ENCODE measurements at places on chromosomes 7 and 10.

DNA sequence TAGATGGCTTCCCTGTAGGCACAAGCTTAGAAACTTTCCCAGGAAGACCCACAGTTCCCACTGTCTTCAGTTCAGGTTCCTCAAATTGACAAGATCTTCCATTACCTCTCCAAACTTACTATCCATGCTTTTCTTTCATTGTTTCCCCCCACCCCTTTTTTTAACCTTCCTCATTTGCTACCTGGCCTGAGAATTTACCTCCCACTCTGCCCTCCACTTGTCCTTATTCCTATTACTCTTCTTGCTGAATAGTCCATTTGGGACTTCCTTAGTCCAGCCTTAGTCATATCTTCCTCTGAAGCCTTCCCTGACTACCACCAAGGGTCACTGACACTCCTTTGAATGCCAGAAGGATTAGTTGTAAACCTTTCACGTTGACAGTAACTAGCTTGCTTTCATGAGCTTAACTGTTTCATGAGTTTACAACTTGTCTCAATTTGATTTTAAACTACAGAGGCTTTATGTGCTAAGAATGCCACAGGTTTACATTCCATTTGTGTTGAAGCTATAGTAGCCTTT, 1.2 kb upstream of the CALU start:
- no peak for DNase-seq

- no peak for DNase-seq
These were observed 35.5 kb upstream of the PPIF start for GRCh38 chr10:79311581-79312407.

GRCh38 chr7:88042157-88042556, 108.1 kb downstream of the ADAM22 start:
- no peak for DNase-seq

GRCh38 chr7:113368256-113368655, 249.9 kb upstream of the SMIM30 start:
- no peak for DNase-seq

DNA sequence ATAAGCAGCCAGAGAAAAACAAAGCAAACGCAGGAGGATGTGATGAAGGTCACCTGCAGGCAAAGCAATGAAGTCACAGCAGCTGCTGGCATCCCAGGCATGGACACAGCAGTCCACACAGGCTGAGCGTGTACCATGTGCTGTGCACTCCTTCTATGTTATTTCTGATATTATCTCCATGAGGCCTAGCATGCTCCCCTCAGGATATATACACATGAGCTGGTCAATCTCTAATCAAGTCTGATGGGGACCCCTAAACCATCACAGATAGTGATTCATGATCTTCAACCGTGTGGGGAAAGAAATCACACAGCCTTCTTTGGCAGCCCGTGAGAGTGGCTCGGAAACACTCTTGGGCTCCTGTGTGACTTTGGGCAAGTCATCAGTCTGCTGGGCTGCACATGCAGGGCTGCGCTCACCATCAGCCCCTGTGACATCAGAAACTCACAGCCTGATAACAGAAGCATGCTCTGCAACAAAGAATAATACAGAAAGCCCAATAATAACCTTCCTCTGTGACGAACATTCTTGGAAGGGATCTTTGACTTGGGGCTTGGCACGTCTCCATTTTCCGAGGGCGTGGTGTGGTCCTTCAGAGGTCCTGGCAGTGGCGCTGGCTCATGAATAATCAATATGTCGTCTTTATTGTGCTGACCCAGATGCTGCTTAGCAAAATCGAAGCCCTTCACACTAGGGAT, 83.0 kb upstream of the ATP6V0A4 start:
- no peak for DNase-seq

- DNase-seq = no peak
These were observed 162.0 kb upstream of the PRPS1L1 start for GRCh38 chr7:18189500-18190126.

- no peak for DNase-seq
These were observed 9.7 kb upstream of the ADAMTS14 start for GRCh38 chr10:70662362-70663220.

DNA sequence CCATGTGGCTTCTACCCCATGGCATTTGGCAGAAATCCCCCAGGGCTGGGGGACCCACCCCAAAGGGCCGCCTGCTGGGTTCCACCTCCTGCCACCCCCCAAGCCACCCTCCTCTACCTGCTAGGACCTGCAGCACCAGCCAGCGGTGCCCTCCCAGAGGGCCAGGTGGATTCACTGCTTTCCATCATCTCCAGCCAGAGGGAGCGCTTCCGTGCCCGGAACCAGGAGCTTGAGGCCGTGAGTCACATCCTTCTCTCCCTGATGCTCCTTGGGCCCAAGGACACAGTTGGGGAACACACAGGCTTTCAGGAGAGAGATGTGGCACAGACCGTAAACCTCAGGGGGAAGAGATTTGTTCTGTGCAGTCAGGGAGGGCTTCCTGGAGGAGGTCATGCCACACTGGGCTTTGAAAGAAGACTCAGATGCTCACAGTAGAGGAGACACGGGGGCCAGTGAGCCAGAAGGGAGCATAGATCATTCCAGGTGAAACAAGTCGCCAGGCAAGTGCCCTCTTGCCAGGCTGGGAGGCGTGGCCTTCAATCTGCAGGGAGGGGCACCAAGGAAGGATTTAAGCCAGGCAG, 11.5 kb upstream of the SH2B2 start:
- DNase-seq = no peak

- peak; percentile 15 for DNase-seq
These were observed 55.8 kb downstream of the FAM53B start for GRCh38 chr10:124688386-124688785.

- DNase-seq = no peak
These were observed 176.8 kb downstream of the KIAA1217 start for GRCh38 chr10:24385776-24386175.

DNA sequence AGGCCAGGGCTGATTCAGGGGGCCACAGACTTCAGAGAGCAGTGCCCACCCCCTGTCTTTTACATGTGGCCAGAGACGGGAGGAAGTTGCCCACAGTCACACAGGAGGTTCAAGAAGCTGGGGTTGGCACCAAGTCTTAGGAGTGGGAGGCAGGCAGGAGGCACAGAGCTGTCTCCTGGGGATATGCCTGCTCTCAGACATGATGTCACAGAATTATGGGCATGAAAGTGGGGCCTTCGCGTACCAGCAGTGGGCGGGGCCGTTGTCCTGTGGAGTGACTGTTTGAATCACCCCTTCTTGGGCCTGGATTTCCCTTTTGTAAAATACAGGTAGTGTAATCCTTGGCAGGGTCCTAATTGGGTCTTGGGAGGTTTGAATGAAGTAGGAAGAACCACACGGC, 81.2 kb upstream of the PPIF start:
- no peak for DNase-seq

DNA sequence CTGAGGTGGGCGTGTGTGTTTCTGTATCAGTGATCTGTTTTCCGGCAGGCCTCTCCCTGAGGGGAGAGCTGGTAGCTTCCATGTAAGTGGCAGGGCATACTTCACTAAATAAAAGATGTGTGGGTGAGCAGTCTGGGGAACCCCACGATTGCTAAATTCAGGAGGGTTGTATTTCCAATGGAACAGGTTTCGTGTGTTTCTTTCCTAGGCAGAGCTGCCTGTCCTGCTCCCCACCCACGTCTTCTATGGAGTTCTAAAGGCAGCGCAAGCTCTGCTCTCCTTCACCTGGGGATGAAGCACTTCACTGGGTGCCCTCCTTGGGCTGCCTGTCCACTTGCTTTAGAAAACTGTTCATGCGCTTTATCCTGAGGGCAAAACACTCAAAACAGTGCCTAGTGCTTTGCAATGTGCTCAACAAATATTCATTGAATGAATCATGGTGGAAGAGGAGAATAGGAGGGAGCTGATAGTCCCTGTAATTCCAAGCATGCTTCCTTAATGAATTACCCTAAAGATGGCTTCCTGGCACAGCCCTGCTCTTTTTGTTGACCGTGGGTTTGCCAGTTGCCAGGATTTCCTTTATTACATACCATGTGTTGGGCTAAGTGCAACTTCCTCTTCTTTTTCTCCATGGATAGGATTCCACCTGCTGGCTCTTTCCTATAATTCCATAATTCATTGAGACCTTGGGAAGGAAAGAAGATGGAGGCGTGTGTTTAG, 50.6 kb upstream of the SRPK2 start:
- no peak for DNase-seq

GRCh38 chr10:79331709-79332108, 15.6 kb upstream of the PPIF start:
- peak; percentile 90 for DNase-seq

DNA sequence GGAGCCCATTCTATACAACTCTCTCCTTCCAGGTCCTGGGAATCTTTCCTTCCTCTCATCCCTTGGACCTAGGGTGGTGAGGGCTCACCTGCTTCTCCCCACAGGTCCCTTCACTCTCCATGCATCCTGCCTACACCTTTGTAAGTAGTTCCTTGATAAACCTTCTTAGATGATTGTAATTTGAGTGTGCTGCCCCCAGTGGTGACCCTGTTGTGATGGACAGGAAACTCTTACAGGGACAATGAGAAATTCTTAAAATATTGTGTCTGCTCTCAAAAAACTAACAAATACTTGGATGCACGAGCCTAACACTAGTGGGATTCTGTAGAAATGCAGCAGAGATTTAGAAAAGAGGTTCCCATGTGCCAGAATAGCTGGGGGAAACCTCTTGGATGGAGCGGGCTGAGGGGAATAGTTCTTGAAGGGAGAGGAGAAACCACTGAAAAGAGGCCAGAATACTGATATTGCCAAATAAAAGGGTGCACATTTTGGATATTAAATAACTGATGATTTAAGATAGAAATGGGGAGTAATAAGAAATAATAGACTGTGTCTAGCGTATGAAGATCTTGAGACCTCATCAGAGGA, 6.7 kb upstream of the PAXIP1 start:
- DNase-seq = no peak

DNA sequence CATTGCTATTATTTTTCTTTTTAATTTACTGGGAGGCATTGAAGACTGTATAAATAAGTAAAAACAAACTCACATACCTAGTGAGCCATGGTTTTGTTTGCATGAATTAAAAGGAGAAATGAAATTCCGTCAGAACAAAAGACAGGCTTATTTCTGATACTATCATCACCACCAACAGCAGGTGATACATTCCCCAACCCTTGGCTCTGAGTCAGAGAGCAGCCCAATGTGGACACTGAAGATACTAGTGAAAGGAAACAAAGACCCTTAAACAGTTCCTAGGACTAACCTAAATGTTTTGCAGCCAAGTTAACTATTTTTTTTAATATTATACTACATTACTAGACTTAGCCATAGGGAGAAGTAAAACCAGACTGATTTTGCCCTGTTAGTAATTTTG, 31.6 kb downstream of the CHRM2 start:
- no peak for DNase-seq

GRCh38 chr7:25396668-25397067, 168.4 kb upstream of the NPVF start:
- no peak for DNase-seq

GRCh38 chr10:32046151-32046550, 10.1 kb downstream of the KIF5B start:
- no peak for DNase-seq

GRCh38 chr7:33705333-33705833, 200.0 kb upstream of the BMPER start:
- DNase-seq = no peak

GRCh38 chr7:46478046-46478445, 557.0 kb upstream of the IGFBP3 start:
- no peak for DNase-seq

GRCh38 chr10:102814453-102814871, 22.8 kb downstream of the CYP17A1 start:
- DNase-seq = no peak

DNA sequence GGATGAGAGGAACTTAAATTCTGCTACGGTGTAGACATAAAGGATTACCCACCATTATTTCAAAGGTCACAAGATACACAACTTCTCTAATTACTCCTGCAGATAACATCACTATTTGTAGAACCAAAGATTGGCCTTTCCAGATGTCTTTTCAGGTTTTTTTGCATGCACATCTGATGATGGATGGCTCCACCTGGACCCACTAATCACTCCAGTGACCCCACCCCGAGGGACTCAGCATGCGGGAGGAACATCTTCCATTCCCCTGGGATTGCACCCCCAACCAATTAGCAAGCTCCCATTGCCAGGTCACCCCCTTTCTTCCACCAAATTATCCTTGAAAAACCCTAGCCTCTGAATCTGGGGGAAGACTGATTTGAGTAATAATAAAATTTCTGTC, 608.9 kb downstream of the CNTNAP2 start:
- DNase-seq = no peak

DNA sequence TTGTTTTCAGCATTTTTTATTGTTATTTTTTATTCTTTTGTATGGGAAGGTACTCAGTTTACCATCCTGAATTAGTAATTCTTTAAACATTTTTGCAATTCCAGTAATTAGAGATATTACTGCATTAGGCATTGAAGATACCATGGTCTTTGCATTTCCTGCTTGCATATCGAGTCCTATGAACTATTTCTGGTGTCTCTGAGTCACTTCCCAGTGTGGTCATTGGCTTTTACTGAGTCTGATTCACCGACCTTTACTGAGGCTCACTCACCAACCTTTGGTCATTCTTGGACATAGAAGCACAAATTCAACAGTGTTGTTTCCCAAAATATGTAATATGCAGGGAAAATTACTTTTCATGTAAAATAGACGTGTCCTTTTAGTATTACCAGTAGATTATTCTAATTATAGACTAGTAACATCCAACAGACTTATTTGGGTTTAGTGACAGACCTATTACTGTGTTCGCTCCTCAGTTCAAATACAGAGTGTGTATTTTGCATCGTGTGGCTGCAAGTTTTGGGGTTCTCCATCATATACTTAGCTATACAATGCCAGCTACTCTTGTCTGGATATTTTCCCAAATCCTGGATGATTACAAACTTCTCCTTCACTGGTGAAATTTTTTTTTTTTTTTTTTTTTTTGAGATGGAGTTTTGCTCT, 180.7 kb upstream of the PRSS1 start:
- no peak for DNase-seq

GRCh38 chr10:84988011-84988410, 659.6 kb downstream of the CCSER2 start:
- DNase-seq = no peak

DNA sequence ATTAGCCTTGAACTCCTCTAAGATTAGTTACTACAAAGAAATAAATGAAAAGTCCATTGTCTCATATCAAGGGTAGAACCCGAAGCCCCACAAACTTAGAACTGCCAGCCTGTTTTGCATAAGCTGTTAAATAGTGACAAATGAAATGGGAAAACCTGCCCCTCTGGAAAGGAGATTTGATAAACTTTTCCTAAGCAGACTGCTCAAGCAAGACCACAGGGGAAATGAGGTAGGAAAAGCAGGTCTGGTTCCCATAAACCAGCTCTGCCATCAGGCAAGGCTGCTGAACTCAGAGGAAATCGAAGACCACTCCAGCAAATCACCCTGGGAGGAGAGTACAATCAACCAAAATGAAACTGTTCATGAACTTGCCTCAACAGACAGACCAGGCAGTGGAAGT, 181.5 kb upstream of the AOAH start:
- no peak for DNase-seq

- DNase-seq = no peak
These were observed 32.0 kb downstream of the CCDC186 start for GRCh38 chr10:114142018-114142417.

DNA sequence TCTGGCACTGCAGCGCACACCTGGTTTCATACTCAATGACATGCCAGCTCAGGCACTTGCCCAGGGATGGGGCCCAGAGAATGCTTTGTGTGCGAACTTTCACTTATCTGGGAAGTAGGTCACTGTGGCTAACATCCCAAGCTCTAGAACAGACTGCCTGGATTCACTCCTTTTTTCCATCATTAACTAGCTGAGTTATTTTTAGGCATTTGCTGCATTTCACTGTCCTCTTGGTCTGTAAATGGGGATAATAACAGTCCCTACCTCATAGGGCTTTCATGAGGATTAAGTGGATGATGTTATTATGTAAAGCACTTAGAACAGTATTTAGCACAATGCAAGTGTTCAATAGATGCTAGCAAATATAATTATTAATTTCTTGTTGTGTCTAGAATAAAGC, 98.7 kb upstream of the DOCK1 start:
- no peak for DNase-seq

Measured in T-helper 2 cell treated with Interferon-gamma antibody and Interleukin-4, amounts not matched to agents 5 μg/mL and 100 μg/mL, for 36 hours (primary cell).